ENCODE measurements at places on chromosomes 6 and 20.

- no peak for DNase-seq
Measured at GRCh38 chr20:37810027-37810426, 92.9 kb upstream of the VSTM2L start.

DNA sequence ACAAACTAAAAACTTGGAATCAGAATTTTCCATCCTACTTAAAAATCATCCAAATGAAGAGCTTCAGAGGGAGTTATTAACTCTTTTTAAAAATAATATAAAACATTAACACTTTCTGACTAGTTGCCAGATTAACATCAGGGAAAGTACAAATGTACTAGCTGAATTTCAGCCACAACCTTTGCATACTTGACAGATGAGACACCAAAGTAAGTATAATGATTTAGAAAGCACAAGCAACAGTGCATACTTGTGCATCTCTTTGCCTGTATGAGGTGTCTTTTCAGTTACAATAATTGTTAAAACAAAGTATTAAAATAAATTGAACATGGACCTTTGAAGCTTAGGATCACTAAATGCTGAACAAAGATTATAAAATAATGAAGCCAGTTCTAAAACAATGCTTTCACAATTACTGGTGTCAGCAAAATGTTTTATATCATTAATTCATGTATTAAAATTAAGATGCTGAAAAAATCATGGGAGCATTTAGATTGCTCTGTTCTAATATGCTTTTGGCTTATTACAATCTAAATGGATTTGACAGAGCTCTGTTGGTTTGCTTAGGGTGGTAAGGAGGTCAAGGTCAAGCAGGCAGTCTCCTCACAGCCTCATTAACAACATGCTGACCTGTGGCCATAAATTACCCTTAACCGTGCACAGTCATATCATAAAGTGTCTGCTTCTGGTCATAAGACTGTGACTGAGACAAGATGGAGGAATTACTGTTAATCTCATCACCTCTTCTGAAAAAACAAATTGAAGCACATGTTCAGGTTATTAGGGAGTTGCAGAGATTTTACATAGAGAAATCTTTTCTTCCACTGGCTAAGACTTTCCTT is 15.1 kb downstream of the RNF217 start:
- DNase-seq = no peak

DNA sequence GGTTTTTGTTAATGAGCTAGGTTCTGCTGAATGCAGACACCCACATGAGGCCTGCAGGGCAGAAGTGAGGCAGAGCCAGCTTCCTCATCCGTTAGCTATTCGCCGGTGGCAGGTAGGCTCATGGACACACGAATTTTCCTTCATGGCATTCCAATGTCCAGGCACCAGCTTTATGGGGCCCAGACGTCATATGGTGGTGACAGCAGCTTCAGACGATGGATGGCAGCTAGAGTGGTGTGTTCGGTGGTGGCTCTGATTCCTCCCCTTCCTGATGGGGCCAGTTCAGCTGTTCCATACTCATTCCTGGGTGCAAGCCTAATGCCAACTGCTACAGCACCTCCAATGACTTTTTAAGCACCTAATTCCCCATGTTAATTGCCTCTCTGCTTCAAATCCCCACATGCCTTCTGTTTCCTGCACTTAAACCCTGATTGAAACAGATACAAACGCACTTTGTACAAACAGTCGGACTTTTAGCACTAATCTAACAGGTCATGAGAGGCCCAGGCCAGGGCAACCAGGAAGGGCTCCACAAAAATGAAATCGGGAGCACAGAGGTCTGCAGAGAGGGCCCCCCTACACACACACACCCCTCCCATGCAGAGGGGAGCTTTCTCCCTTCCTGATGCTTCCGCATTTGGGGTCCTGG is 35.7 kb upstream of the MLN start:
- no peak for DNase-seq

GRCh38 chr20:24337069-24337468 is 132.4 kb upstream of the SYNDIG1 start:
- DNase-seq = no peak

GRCh38 chr6:78844899-78845298 is 22.5 kb upstream of the IRAK1BP1 start:
- no peak for DNase-seq

GRCh38 chr20:41299899-41300298 is 17.6 kb downstream of the ZHX3 start:
- DNase-seq = no peak

DNA sequence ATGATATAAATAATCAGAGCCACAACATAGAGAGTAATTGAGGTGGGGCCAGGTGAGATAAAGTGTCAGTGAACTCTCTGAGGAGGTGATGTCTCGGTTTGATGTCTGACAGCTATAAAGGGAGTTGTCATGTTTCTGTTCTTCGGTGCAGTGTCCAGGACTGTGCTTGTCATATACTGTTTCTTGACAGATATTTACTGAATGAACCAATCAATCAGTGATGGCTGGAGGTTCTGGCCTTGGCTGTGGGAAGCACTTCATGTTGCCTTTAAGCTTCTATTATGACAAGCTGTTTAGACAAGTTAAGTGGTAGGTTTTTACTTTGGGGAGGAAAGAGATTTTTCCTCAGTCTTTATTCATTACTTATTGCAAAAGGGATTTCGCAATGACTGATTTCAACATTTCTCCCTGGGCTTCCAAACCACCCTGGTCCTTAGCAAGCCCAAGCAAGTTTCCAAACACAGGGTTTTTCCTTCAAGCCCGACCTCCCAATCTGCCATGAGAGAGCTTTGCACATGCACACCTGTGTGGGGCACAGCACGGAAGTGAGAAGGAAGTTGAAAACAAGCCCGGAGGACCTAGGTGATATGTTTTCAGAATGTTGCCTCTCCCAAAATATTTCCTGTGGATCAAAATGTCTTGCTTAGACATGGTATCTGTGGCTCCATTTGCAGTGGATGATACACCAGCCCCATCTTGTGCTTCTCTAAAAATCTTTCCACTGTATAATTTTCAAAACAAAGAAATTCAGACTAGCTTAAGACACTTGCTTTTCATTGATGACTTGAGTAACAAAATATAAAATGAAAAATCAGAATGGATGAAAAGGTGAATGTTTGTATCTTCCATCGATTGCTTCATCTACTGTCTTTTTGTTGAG is 567.3 kb upstream of the BTBD3 start:
- no peak for DNase-seq

GRCh38 chr6:32888576-32888975 is 34.6 kb downstream of the PSMB9 start:
- no peak for DNase-seq

DNA sequence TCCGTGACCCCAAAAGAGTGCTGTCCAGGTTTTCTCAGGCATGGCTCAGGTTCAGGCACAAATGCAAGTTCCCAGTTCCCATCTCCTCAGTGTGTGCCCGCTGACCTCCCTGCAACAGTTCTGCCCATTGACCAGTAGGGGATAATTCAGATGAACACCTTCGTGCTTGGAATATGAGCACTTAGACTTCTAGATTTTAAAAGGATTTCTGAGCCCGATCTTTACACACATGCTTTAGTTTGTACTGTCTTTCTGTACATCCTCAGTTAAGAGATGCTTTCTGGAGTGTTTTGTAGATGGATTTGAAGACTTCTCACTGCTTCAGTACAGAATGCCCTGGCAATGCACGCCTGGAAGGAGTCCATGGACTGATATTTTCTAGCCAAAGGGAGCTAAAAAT is 239.6 kb upstream of the PLCB4 start:
- no peak for DNase-seq

GRCh38 chr6:52388790-52389189 is 26.8 kb downstream of the PAQR8 start:
- DNase-seq = no peak

DNA sequence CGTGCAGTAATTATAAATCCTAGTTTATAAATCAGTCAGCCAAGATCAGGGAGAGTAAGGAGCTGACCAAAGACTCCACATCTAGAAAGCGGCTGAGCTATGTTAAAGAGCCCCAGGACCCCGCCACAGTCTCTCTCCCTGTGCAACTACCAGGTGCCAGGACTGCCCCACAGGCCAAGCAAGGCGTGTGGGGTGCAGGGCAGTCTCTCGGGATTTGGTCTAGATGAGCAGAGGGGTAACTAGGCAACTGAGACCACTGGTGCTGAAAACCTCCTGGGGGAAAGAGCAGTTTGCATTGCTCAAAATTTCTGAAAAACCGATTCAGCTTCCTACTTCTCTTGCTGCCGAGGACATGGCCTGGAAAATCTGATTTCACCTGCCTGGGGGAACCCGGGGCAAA is 10.4 kb downstream of the PMEPA1 start:
- no peak for DNase-seq

DNA sequence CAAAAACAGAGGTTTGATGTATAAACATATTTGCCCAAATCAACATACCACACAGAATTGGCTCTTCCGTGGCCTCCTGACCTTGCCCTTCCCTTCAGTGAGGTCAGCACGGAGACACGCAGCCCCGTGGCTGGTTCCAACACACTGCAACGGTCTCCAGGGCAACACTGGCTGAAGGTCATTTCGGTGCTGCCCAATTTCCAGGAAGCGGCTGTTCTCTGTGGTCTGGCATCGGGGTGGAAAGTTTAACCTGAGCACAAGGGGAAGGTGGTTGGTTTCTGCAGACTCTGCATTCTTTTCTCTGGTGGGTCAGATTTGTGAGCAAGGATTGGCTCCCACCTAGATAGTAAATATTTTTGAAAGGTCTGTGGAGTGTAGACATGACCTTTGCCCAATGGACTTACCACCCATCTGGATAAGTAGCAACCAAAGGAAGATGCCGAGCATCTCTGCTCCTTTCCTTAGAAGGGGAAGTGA is 177.6 kb upstream of the PHACTR1 start:
- no peak for DNase-seq

GRCh38 chr6:140202964-140203515 is 828.6 kb upstream of the CITED2 start:
- no peak for DNase-seq

GRCh38 chr6:158524311-158524710 is 35.6 kb upstream of the TMEM181 start:
- no peak for DNase-seq

DNA sequence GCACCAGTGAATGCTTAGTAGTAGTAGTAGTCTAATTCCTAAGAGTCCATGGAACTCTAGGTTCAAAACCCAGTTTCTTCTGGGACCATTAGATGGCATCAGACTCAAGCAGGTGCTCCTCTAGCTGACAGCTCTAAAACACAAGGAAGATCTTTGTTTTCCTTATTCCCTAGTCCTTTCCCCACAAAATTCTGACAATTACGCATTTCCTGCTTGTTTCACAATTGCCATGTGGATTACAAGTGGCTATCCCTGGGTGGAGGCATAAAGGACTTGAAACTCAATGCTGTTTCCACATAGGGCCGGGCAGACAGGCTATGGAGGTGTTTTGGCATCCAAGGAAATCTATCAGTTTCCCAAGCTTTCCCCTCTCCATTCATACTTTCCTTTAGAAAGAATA is 9.2 kb upstream of the HLA-DOB start:
- no peak for DNase-seq

DNA sequence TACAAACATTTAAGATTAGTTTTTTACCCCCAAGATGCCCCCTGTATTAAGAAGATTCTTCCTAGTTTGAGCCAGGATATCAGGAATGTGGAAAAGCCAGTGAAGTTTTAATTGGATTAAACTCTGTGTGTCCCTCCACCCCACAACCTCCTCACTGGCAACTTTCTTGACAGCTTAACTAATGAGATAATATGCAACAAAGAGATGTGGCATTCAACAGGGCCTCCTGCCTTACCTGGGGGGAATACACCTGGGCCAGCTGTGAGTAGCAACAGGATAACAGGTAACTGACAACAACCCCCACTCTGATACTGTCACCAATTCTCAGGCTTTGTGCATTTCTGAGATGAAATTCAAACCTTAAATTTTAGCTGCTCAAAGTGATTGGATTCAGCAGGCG is 512.3 kb downstream of the TFAP2B start:
- DNase-seq = no peak

- DNase-seq = no peak
Measured at GRCh38 chr6:14906621-14907020, 339.2 kb upstream of the JARID2 start.

GRCh38 chr6:158897236-158897635 is 78.1 kb upstream of the EZR start:
- no peak for DNase-seq

GRCh38 chr6:46584586-46584985 is 68.0 kb downstream of the CYP39A1 start:
- DNase-seq = no peak

GRCh38 chr20:13105864-13106457 is 97.2 kb downstream of the SPTLC3 start:
- DNase-seq = no peak

GRCh38 chr6:17621003-17621402 is 20.9 kb downstream of the FAM8A1 start:
- DNase-seq = no peak

DNA sequence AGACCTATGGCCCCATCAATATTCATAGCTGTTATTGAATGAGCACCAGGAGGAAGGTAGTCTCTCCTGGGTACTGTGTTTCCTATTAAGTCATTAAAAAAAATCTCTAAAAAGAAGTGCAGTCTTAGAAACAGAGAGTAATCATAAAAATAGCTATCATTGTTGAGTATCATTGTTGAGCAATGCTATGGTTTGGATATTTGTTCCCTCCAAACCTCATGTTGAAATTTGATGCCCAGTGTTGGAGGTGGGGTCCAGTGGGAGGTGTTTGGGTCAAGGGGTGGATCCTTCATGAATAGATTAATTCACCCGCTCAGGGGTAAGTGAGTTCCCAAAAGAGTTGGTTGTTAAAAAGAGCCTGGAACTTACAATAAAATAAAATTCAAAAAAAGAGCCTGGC is 88.1 kb upstream of the IYD start:
- no peak for DNase-seq

DNA sequence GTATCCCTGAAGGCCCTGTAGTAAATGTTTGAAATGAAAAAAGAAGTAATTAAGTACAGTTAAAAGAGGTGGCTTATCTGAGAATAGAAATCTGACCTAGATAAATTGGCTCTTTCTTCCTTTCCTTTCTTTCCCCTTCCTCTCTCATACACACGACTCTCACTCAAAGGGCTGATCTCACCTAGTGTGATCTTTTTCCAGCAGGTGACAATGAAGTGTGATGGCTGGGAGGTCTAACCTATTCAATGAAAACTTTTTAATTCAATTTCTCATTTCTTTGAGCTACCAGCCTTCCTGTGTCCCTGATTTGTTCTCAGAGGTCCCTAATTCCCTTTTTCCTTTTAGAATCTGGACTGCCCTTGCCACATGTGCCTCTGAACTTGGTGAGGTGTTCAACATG is 118.0 kb upstream of the RIMS1 start:
- no peak for DNase-seq

- DNase-seq = no peak
Measured at GRCh38 chr6:32855467-32856174, 1.6 kb downstream of the PSMB9 start.

- DNase-seq = no peak
Measured at GRCh38 chr6:2140438-2141128, 104.8 kb downstream of the GMDS start.

Data from activated T-cell treated with anti-CD3 and anti-CD28 coated beads, Interleukin-2, amount 50 U/mL, for 24 hours (primary cell).